Stimulated activated CD8-positive, alpha-beta memory T cell treated with anti-CD3 and anti-CD28 coated beads, Interleukin-15, amount 100 ng/mL, for 24 hours (primary cell): ENCODE measurements at places on chromosomes 16 and 17.

GRCh38 chr16:7363422-7364417 lies 31.1 kb downstream of the RBFOX1 start:
- DNase-seq = no peak

DNA sequence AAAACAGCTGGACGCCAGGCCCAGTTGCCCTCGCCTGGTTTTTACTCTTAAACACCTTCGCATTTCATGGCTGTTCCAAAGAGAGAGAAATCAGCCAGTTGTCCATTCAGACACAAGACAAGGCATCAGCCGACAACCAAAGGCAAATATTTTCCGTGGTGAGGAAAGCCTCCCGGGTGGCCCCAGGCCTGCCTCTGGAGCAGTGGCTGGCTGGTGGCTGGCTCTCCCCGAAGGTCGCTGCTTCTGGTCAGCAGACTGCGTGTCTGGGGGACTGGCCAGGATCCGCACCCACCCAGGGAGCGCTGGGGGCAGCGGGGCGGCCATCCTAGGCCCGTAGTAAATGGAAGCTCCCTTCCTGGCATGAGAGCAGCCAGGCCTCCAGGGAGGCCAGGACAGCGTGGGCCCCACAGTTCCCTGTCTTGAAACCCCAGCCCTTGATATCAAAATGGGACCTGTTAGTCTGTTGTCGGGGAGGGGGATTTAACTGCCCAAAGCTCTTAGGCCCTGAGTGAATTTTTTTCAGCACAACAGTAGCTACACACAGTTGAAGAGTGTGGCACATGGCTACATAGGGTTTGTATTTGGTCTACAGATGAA lies 57.7 kb downstream of the SREBF1 start:
- DNase-seq = no peak

GRCh38 chr17:74464730-74465377 lies 1.6 kb upstream of the CD300A start:
- DNase-seq = no peak

GRCh38 chr17:48530887-48531272 lies at the start of gene HOXB1:
Gene HOXB1, minus strand, starts transcription at chr17:48531011. Its CDS starts 107 bp downstream, at chr17:48530904.
- DNase-seq = no peak

- no peak for DNase-seq
Measured at GRCh38 chr17:70871180-70871818, 702.0 kb downstream of the KCNJ2 start.

GRCh38 chr17:42248351-42249179 lies 27.6 kb downstream of the STAT5B start:
- DNase-seq = peak; percentile 33

DNA sequence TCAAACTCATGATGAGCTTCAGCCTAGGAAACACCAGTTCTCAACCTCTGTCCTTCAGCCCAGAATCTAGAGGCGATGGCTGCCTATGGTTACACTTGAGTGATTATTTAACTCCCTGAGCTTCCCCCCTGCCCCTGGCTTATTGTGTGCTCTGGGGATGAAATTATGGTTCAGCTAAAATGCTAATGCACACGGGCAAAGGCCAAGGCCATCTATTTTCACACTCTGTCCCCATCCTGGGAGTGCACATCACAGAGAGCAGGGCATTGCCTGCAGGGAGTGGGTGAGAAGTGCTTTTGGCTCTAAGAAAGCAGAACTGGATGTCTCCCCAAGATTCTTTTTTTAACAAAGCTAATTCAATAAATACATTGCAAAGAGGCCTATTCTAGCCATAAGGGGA lies 21.6 kb upstream of the CACNG5 start:
- DNase-seq = no peak

DNA sequence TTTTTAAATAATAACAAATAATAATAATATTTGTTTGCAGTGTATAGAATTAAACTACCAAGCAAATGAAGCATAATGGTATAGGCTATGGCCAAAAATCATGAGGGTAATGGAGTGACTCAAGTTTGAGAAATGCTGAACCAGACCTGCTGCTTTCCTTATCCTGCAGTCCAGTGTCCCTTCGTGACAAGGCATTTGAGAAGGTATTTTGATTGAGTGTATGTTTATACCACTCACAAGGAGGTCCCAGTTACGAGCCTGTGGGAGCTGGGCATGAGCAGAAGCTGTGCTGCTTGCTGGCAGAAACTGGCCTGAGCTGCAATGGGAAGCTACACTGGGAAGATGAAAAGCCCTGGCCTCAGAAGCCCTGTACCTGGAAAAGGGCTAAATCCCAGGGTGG lies 50.3 kb downstream of the GNAO1 start:
- DNase-seq = no peak

DNA sequence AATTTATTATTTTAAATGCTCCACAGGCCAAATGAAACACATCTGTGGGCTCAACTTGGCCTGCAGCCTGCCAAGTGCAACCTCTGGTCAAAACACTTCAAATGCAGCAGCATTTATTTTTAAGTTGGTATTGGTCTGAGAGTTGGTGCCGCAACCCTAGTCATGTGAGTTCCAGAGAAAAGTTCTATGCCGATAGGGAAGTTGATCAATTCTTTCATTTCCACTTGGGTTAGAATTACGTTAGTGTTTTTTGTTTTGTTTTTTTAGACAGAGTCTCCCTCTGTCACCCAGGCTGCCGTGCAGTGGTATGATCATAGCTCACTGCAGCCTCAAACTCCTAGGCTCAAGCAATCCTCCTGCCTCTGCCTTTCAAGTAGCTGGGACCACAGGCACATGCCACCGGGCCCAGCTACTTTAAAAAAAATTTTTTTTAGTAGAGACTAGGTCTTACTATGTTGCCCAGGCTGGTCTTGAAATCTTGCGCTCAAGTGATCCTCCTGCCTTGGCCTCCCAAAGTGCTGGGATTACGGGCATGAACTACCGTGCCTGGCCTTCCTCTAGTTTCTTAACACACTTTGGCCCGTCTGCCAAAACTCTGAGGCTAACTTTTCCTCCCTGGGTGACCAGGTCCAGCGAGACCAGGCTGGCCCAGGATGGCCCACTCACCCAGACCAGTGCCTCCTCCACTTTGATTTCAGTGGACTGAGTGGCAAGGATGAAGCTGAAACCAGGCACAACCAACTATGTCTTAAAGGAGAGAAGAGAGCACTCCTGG lies 221.1 kb downstream of the MRTFB start:
- no peak for DNase-seq

DNA sequence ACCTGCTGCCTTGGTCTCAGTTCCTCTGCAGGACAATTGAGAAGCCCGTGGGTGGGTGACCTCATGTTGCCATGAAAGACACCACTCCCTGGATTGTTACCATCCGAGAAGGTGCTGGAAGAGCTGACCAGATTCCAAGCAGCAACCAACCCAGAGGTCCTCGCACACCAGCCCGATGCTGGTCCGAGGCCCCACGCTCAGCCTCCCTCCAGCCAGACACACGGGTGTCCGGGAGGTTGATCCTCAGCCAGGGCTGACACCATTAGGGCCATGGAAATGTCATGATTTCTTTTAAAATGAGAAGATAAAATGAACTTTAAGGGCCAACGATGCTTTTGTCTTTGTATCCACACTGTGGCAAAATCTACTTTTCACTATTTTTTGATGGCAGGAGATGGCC lies 242.3 kb downstream of the RBFOX3 start:
- DNase-seq = no peak

DNA sequence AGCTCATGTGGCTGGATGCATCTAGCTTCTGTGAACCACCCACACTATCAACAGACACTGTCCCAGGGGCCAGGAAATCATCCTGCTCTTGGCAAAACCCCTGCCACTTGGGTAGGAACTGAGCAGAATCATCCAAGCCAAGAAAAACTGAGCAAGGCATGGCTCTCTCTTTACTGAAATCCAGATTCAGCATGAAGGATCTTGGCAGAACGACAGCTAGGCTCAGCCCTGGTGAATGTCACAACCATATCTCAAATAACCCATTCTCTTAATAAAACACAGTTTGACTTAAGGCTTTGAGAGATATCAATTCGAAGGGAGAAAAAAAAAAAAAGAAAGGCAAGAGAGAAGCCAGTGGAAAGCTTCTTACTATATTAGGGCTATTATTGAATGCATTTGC lies 72.2 kb downstream of the MAF start:
- DNase-seq = no peak

GRCh38 chr16:54216268-54216667 lies 70.3 kb downstream of the IRX3 start:
- no peak for DNase-seq

DNA sequence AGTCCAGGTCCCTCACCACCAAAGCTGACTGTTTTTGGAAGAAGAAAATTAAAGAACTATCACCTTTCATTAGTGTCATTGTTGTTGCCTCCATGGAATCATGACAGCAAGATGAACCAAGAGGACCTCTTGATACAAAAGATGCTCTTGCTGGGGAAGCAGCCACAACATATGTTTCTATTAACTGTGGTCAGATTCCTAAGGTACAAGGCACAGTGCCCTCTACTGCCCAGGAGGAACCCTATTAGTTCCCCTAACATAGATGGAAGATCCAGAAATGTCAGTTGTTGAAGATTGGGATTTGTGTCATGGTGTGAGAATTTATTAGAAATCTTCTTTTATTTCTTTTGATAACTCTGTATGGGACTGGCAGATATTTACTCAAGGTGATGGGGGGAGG lies 188.2 kb upstream of the ANKFN1 start:
- no peak for DNase-seq

- no peak for DNase-seq
Measured at GRCh38 chr17:60676758-60677307, 818 bp upstream of the BCAS3 start.

DNA sequence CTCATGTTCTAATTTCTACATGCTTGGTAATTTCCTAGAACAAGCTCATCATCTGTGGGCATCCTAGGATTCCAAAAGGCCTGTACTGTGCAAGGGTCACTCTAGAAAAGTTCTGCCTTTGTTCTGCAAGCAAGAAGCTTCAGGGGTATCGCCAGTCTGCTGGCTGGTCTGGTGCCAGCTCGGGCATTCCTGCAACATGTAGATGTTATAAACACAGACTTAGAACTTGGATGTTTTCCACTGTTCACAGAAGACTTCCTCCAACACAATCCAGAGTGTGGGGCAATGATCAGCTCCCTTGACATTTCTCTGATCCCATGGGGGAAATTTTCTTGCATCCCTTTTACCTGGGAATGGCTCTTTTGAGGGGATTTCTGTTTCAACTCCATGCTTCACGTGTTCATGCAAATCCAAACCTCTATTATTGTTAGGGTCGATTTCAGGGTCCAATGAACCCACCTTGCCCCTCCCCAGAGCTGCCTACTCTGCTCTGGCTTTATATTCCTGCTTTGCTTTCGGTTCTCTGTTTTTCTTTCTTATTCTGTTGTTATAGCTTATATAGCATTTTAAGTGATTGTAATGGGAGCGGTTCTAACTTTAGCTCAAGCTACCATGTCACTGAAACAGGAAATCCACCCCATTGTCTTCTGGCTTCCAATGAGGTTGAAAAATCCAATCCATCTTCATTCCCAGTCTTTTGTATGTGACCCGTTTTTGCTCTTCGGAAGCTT lies 25.3 kb downstream of the UBE2O start:
- DNase-seq = no peak

DNA sequence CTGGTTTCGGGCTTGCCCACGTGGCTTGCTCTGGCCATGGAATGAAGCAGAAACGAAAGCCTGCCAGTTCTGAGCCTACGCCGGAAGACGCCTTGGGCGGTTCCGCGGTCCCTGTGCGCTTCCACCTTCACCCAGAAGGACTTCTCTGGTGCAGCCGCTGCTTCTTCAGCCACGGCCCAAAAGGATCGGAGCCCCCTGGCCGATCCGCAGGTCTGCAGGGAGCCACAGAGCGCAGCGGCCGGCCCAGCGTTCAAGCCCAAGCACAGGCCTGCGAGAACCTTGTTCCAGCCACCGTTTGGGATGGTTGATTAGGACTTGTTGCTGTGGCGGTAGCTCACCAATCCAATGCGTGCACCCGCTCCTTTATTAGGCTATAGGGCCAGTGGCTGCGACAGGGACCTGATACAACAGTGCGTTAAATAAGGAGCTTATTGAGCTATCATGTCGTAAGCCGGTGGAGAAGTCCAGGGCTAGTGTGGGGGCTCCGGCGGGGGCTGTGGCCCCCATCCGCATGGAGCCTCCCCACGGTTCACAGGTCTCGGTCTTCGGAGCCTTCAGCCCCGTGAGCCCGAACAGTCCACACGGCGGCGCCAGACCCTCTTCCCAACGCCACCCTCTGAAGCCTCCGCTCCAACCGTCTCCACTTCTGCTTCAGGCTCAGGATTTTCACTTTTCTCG lies 10.2 kb upstream of the MPP2 start:
- DNase-seq = no peak

GRCh38 chr16:70520612-70521297 lies 2.6 kb downstream of the COG4 start:
- DNase-seq = no peak

DNA sequence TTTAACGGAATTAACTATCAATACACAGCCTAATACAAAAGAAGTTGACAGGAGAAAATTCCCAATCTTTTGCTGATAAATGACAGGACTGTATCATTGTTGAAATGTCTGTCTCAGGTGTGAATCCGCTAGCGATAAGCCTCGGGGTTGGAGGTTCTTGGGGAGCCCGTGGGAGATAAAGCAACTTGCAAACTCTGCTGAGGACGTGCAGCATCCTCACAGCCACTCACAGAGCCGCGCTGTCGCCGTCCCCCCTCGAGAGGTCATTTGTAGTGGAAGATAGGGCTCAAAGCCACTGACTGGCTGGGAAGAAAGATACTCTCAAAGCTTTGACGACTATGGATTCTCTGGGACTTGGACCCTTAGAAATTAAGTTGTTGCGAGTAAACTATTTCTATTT lies 17.0 kb downstream of the MAP1LC3B start:
- DNase-seq = no peak

DNA sequence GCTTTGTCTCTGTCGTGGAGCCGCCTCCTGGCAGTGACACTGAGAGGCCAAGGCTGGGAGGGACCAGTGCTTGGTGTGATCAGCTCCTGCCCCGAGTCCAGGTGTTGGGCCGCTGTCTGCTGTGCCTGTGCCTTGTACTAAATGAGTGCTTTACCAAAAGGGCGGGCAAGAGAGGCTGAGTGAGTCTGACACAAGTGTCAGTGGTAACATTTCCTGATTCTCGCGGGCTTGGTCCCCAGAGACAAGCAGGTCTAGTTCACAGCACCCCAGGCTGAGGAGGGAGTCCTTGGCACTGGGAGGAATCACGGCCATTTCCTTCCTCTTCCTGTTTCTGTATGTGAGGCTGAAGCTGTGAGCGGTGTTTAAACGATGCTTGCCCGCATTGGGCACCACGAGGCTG lies 30.2 kb downstream of the PLD6 start:
- DNase-seq = no peak

DNA sequence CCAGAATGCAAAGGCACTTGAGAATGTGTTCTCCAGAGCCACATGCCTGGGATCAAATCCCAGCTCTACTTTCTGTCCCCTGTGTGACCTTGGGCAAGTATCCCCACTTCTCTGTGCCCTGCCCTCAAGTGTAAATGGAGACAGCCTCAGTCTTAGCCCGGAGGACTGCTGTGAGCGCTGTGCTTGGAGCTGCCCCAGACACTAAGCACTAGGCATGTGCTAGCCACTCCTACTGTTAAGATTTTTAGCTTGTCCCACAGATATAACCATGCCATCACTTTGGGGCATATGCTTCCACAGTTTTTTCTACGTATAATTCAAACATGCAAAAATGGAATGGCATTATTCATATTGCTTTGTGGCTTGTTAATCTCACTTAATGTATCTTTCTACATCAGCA lies 29.4 kb downstream of the TMEM11 start:
- no peak for DNase-seq
